Gastroesophageal sphincter (tissue), 4 donors: ENCODE measurements at places on chromosomes 6 and 20.
A peak's percentile ranks its signal among the peaks of the same experiment; 100 is the strongest.

- ATAC-seq = no peak
Measured at GRCh38 chr6:130975325-130975724, 87.7 kb downstream of the EPB41L2 start.

DNA sequence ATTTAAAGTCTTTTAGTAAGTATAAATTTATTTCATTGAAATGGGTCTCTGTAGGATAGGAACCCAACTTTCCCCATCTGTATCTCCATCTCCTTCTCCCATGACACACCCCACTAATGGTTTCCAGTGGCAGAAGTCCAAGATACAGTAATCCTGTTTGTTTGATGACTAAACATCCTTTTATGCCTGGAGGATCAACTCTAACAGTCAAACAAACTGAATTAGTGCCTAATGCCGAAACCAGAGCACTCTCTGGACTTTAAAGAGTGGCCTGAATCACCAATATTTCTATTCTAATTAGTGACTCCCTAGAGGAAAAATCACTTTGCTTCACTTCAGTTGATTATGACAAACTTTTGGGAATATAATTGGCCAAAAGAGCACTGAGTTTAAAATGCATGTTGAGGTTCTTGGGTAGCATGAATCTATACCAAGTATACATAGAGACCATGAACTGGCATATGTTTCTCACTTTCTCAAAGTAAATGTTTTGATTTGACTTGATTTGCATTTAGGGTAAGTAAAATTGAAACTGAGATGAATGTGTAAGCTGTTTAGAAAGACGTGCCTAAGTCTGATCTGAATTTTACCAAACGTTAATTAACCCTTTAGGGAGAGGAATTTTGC lies 776.4 kb upstream of the NRSN1 start:
- no peak for ATAC-seq

- peak; percentile 25 for ATAC-seq
Measured at GRCh38 chr20:56875052-56875659, 246.1 kb downstream of the TFAP2C start.

DNA sequence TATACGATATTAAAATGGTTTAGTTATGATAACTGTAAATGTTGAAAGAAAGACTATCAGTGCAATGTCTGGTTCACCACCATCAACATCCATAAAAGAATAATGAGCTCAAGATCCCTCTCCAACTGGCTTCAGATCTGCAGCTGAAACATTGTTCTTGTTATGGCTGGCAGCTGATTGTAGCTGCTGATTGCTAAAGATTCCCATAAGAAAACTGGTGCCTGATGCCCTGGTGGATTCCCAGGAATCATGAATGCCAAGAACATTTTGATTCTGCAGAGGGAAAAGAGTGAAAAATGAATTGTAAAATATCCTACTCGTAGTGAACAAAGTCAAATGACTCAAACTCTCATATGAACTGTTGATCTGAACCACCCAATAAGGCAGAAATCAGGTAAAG lies 1160.2 kb downstream of the EPHA7 start:
- ATAC-seq = no peak

DNA sequence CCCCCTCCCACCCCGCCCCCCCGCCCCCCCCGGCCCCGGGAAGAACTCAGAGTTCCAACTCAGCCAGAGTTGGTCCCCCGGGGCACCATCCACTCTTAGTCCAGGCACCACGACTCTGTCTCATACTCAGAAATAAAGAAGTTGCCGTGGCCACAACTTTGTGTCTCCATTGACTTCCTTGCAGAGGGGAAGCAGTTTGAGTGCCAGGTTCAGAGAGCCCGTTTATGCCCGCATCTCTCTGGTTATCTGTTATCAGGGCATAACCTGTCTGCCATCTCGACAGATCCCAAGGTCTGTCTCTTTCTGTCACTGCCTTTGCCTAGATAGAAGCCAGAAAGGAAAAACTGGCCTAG lies 605 bp downstream of the CDC5L start:
- ATAC-seq = no peak

DNA sequence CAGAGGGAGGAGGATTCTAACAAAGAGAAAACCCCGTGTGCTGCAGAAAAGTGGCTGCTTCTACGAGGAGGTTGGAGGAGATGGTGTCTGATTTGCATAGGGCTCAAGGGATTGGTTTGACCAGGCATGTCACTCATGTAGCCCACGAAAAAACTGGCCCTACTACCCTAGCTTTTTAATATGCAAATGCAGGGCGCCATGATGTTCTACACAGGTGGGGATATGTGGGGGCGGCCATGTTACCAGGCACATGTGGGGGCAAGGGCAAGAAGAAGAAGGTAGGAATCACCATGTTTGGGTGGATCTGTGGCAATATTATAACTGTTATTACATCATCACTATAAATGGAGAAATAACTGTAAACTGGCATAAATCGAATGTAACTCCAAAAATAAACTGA lies 9.9 kb downstream of the KIAA1755 start:
- no peak for ATAC-seq

- peak; percentile 78 for ATAC-seq
Measured at GRCh38 chr6:14921170-14921569, 324.7 kb upstream of the JARID2 start.

DNA sequence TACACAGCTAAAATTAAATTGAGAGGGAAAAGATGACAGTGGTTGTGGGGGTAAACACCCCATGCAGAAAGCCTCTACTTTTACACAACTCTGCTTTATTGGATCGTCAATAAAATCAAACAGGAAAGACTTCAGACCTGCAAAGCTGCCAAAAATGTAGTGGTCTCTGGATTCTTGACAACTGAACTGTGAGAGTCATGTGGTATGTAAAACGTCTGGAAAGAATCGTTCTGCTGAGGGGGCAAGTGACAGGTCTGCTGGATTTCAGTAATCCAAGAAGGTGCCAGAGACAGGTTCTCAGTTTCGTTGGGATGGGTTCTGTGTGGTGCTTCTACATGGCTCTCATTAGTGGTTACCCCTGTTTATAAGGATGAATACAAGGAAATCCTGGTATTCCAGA lies 63.3 kb downstream of the TSPYL4 start:
- ATAC-seq = no peak

GRCh38 chr6:35053701-35054100 lies 87.4 kb downstream of the TCP11 start:
- no peak for ATAC-seq

GRCh38 chr6:68634726-68635411 lies at the start of gene ADGRB3:
TSS of gene ADGRB3 (plus strand) at chr6:68635282. CDS start at chr6:68638676, 3,394 bp downstream.
- ATAC-seq = peak; percentile 91

GRCh38 chr20:6169251-6169650 lies 46.4 kb upstream of the FERMT1 start:
- ATAC-seq = no peak

DNA sequence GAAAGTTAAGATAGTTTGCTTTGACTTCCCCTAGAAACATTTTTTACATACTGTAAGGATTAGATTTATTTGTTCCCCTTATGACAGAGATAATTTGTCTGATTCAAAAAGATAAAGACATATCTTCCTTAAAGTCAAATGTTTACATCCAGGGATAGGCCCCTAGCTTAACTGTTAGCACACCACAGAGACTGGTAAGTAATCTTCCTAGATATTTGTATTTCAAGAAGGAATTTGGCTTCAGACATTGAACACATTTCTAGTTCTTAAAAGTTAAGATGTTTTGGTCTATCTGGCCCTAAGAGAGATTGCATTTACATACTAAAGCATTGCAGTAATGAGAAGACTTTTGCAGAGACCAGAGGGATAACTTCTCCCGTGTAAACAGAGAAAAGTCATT lies 1201.1 kb upstream of the GJE1 start:
- ATAC-seq = no peak

- ATAC-seq = no peak
Measured at GRCh38 chr20:56827763-56828162, 198.7 kb downstream of the TFAP2C start.

- no peak for ATAC-seq
Measured at GRCh38 chr20:36424314-36424713, 117.0 kb upstream of the MYL9 start.

DNA sequence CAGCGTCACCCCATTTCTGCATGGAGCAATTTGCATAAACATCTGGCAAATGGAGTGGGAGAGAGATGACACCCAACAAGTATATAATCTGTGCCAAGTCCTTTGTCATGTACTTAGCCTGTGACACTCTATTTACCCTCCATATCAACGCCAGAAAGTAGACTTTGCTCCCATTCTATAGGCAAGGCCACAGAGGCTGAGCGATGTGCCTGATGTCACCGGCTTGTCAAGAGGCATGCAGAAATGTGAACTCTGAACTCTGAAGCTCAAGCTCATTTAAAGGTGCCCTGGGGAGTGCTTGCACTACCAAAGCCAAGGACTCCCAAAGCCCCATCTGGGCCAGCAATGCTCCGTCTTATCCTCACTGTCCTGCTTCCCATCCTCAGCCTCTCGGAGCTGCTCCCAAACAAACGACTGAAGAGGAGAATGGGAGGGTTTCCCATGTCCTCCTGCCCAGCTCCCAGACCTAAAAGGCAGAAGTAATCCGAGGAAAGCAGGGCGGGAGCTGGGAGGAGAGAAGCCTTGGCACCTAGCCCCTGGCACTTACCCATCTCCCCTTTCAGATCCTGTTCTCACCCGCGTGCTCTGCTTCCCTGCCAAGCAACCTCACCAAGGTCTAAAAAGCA lies 9.2 kb downstream of the CPNE5 start:
- peak; percentile 71 for ATAC-seq

- no peak for ATAC-seq
Measured at GRCh38 chr6:449057-449430, 57.5 kb downstream of the IRF4 start.

GRCh38 chr6:28207510-28208110 lies 17.5 kb upstream of the ZSCAN9 start:
- ATAC-seq = no peak

DNA sequence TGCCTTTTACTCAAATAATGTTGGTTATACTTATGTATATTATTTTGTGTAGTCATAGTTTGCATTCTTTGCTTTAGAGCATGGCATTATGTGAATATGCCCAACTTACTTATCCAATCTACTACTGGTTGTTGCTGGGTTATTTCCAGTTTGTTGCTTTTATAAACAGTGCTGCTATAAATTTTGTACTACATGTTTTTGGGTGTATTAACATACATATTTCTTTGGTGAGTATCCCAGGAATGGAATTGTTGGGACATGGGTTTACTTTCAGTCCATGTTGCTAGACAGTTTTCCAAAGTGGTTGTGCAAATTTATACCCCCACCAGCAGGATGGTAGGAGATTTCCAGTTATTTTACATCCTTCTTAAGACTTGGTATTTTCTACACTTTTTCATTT lies 157.1 kb upstream of the THEMIS start:
- no peak for ATAC-seq

DNA sequence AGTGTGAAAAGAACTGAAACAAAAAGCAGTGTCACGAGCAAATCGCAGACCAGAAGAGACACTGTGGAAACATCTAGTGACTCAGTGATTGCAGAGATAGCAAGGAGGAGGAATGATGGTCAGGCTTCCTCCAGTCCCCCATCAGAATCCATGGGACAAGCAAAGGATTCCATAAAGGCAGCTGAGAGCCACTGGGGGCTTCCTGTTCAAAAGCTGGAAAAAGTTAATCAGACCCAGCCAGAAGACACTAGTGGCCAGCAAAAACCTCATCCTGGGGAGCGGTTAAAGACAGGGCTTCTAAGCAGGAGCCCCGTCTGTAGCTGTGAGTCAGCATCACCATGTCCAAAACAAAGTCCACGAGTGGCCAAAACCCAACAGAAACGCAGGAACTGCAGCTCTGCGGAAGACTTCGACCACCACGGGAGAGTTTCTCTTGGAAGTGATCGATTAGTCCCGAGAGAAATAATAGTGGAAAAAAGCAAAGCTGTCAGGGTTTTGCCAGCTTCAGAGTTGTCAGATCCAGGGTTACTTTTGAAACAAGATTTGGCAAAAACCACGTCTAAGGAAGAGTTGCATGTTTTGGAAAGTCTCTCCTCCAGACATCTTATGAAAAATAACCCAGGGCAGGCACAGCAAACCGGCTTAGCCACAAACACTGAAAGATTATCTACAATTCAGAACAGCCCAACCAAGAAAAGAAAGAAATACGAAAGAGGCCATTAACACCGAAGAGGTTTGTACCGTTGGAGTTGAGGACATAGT lies 51.0 kb downstream of the JAG1 start:
- ATAC-seq = peak; percentile 84

DNA sequence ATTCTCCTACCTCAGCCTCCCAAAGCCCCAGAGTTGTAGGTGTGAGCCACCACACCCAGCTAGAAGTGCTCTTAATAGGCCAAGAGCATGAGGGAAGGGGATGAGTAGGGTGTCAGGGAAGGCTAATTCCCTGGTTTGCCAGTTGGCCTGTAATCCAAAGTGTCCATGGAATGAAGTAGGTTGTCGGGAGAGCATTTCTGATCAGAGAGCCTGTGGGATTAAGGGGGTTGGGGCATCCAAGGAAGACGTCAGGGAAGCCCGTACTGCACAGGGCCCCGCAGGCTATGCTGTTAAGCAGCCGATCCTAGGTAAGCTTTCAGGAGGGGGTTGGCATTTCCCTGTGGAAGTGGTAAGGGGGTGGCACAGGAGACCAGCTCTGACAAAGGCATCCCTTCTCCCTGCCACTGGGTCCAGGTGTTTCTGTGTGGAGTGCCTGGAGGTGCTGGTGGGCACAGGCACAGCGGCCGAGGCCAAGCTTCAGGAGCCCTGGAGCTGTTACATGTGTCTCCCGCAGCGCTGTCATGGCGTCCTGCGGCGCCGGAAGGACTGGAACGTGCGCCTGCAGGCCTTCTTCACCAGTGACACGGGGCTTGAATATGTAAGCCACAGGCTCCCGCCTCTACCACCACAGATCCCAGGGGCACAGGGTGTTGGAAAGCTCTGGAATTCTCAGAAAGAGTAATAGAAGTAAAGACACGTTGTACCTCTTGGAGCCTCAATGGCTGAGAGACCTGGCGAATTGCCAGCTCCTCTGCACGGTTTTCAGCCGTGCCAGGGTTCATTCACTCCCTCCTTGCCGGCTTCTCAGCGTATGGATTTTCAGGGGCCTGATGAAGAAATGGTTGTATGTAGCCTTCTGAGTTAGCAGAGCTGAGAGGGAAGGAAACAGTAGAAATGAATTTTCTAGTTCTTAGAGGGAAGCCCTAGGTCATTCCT lies 21.4 kb upstream of the MAPRE1 start:
- ATAC-seq = no peak

DNA sequence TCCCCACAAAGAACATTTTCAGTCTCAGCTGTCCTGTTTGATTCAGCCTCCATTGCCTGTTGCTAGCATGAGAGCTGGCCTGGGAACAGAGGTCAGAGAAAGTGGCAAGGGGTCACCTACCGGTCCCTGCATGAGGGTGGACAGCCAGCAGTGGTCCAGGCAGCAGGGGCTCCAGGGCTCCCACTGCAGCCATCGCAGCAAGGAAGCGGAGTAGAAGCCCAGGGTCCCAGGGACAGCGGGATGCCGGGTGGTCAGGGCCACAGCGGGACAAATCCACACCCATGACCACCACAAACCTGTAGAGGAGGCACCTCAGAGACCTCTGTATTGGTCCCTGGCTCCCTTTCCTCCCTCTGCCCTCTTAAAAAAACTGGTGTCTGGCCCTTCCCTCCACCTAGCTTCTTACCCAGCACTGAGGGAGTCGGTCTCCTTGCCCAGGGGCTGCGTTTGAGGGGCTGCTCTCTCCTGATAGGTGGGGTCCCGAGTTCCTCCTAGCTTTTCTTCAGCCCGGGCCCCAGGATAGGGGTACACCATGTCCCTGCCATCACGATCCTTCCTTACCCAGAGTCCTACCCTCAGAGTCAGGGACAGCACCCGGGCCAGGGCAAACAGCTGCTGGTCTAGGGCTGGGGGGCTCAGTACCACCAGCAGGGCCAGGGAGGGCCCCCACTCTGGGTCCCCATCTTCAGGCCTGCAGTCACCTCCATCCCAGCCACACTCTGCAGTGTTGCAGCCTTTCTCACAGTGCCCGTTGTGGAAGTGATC lies 8.4 kb upstream of the GPSM3 start:
- ATAC-seq = no peak

GRCh38 chr6:130233330-130233729 lies 10.6 kb upstream of the SAMD3 start:
- ATAC-seq = no peak

GRCh38 chr20:40938020-40938419 lies 90.6 kb upstream of the TOP1 start:
- ATAC-seq = no peak
